ENCODE measurements at places on chromosomes 13 and 19. TPM values are rescaled to one million over a fixed set of nuclear protein-coding genes. Genes with fewer than 3 reads are reported as not detected.

The NKPD1 gene
- 0.39 TPM for total RNA-seq

The LILRB5 gene
- total RNA-seq = not detected

The SLC7A9 gene
- 0.20 TPM for total RNA-seq

The CNN1 gene
- 0.39 TPM for total RNA-seq

The KLC3 gene
- not detected for total RNA-seq

The ZNF730 gene
- 2.7 TPM for total RNA-seq

The KCNC3 gene
- not detected for total RNA-seq

The SKA3 gene
- total RNA-seq = 22.5 TPM

The MEIS3 gene
- 34.9 TPM for total RNA-seq

The SPINT2 gene
- not detected for total RNA-seq

The COL4A2 gene
- total RNA-seq = 138 TPM

The MEIOSIN gene
- total RNA-seq = not detected

The ZNF611 gene
- 8.1 TPM for total RNA-seq

The KLK4 gene
- not detected for total RNA-seq

The GJA3 gene
- 2.2 TPM for total RNA-seq

The CYTH2 gene
- 31.7 TPM for total RNA-seq

The TUBB4A gene
- total RNA-seq = not detected

The LIM2 gene
- not detected for total RNA-seq

The EBI3 gene
- not detected for total RNA-seq

The PHF11 gene
- total RNA-seq = 15.8 TPM

The P2RY11 gene
- total RNA-seq = 3.5 TPM

The SOX1 gene
- not detected for total RNA-seq

The OR4F17 gene
- not detected for total RNA-seq

The CRLF1 gene
- total RNA-seq = 8.4 TPM

The TBXA2R gene
- 1.8 TPM for total RNA-seq

The LAIR1 gene
- total RNA-seq = not detected

The PSG6 gene
- total RNA-seq = not detected

The TDRD12 gene
- 0.20 TPM for total RNA-seq

The KIR2DL1 gene
- total RNA-seq = not detected

The PGLYRP1 gene
- total RNA-seq = not detected

The ZNF549 gene
- 1.8 TPM for total RNA-seq

The COL5A3 gene
- total RNA-seq = 18.7 TPM

The TNFRSF19 gene
- 2.0 TPM for total RNA-seq

The NLRP9 gene
- not detected for total RNA-seq

The POU2F2 gene
- 0.37 TPM for total RNA-seq

The C1QTNF9 gene
- total RNA-seq = not detected

The PPFIA3 gene
- total RNA-seq = 1.8 TPM

The PDE4A gene
- total RNA-seq = 6.1 TPM

The TTYH1 gene
- not detected for total RNA-seq

The CCDC8 gene
- total RNA-seq = 20.9 TPM

The ACP7 gene
- total RNA-seq = 0.98 TPM

The ZNF154 gene
- total RNA-seq = 0.37 TPM

The JAK3 gene
- 0.78 TPM for total RNA-seq

The LPAR6 gene
- 4.0 TPM for total RNA-seq

The SWSAP1 gene
- 0.59 TPM for total RNA-seq

The PRR22 gene
- total RNA-seq = 0.78 TPM

The OLFM2 gene
- 0.59 TPM for total RNA-seq

The KIR2DL4 gene
- total RNA-seq = not detected

The OR10H1 gene
- total RNA-seq = not detected

The RFPL4AL1 gene
- not detected for total RNA-seq

The FFAR3 gene
- not detected for total RNA-seq

The ZNF878 gene
- total RNA-seq = not detected

Data from subcutaneous preadipocyte (primary cell).